ENCODE measurements at places on chromosomes 6 and 20.

- H3K4me1 ChIP-seq, result no peaks in the 10 kb centered on the region
- no peak for DNase-seq
- no peak overlapping the region for H3K27ac ChIP-seq
- no peaks in the 10 kb centered on the region for H3K27me3 ChIP-seq
Observed at GRCh38 chr6:129046526-129046925, 163.6 kb downstream of the LAMA2 start.

- H3K36me3 ChIP-seq, result no peaks in the 10 kb centered on the region
- no peak overlapping the region for H3K4me3 ChIP-seq
- DNase-seq, result no peak
- H3K27me3 ChIP-seq, result no peaks in the 10 kb centered on the region
- no peak overlapping the region for H3K27ac ChIP-seq
Observed at GRCh38 chr6:24867104-24867703, 68.5 kb upstream of the ARMH2 start.

DNA sequence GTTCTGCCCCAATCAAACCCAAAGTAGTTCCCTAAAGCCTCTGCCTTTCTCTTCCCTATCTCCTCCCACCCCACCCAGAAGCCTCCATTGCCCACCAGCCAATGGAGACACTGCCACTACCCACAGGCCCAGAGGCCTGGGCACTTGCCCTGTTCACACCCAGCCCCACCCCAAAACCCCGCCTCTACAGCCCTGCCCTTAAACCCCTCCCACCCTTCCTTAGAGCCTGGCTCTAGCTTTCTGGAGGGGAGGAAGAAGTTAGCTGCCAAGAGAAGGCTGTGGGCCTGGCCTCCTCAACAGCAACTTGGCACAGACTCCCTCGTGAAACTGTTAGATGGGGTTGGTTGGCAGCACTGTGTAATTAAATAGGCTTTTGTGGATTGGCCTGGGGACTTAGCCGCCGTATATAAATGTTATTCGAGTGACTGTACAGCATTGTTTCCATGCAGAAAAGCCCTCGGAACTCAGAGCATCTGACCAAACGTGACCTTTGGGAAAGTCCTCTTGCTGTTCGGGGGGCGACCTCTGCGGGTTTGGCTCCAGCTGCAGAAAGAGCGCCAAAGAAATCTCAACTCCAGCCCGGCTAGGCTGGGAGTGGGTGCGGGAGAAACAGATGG lies 31.4 kb downstream of the COL11A2 start:
- H3K36me3 ChIP-seq, result no peaks in the 10 kb centered on the region
- peaks cover 6% of the 10 kb centered on the region for H3K4me1 ChIP-seq
- H3K4me3 ChIP-seq, result no peak overlapping the region
- H3K27ac ChIP-seq, result no peak overlapping the region

DNA sequence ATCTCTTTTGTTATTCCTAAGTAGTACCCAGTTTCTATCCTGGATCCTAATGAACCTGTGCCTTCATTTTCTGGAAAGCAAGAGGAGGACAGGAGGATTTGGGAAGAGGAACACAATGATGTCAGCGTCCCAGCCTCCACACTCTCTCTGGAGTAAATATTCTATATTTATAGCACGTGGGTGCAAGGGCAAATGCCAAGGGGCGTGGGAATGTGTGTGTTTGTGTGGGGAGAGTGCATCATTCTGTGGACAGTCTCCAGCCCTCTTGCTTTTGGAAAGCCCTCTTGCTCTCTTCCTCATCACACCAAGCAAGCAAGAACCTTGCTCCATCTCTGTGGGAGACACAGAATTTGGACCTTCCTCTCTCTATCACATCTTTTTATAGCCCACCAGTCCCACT lies 103.2 kb upstream of the EMILIN3 start:
- no peak overlapping the region for H3K4me3 ChIP-seq
- DNase-seq, result no peak
- H3K27ac ChIP-seq, result no peak overlapping the region
- peaks cover 37% of the 10 kb centered on the region for H3K36me3 ChIP-seq

- H3K36me3 ChIP-seq, result no peaks in the 10 kb centered on the region
- H3K4me3 ChIP-seq, result no peak overlapping the region
- no peaks in the 10 kb centered on the region for H3K4me1 ChIP-seq
- no peak for DNase-seq
Observed at GRCh38 chr6:149216459-149216858, 101.1 kb upstream of the TAB2 start.

- no peak for DNase-seq
- peaks cover 31% of the 10 kb centered on the region for H3K36me3 ChIP-seq
- H3K27ac ChIP-seq, result no peak overlapping the region
- no peaks in the 10 kb centered on the region for H3K4me1 ChIP-seq
- no peaks in the 10 kb centered on the region for H3K27me3 ChIP-seq
Observed at GRCh38 chr6:20433321-20433720, 31.6 kb downstream of the E2F3 start.

DNA sequence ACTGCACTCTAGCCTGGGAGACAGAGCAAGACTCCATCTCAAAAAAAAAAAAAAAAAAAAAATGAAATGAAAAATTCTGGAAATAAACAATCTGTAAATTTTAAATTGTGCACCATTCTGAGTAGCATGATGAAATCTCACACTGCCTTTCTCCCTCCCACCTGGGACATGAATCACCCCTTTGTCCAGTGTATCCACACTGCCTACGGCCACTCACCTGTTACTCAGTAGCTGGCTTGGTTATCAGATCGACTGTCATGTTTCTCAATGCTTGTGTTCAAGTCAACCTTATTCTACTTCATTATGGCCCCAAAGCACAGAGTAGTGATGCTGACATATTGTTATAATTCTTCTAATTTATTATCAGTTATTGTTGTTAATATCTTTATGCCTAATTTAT lies 58.7 kb upstream of the MTHFD1L start:
- no peak overlapping the region for H3K4me3 ChIP-seq
- H3K27me3 ChIP-seq, result no peaks in the 10 kb centered on the region
- H3K4me1 ChIP-seq, result no peaks in the 10 kb centered on the region
- DNase-seq, result no peak
- no peak overlapping the region for H3K27ac ChIP-seq
- H3K36me3 ChIP-seq, result no peaks in the 10 kb centered on the region

DNA sequence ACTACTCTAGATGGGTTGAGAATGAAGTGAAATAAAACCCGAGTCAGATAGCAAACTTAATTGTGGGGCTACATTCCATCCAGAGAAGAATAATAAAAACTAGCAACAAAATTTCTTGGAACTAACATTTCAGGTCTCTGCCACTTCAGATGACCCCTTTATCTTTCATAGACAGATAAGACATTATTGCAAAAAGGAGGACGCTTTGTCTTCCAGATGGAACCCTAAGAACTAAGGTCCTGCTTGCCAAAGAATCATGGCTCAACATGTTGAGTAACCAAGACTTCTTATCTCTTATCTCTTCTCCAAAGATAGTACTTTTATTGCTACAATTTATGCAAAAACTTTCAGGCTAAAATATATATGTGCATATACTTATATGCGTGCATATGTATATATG lies 221.1 kb upstream of the PREP start:
- no peak for DNase-seq
- no peak overlapping the region for H3K27ac ChIP-seq
- no peaks in the 10 kb centered on the region for H3K4me1 ChIP-seq
- no peaks in the 10 kb centered on the region for H3K27me3 ChIP-seq
- no peak overlapping the region for H3K4me3 ChIP-seq

Data from RWPE2 (cell line).